Aorta (tissue), 5 donors: ENCODE measurements at places on chromosomes 4 and X. TPM values are rescaled to one million over a fixed set of nuclear protein-coding genes. Genes with fewer than 3 reads are reported as not detected.

DNA sequence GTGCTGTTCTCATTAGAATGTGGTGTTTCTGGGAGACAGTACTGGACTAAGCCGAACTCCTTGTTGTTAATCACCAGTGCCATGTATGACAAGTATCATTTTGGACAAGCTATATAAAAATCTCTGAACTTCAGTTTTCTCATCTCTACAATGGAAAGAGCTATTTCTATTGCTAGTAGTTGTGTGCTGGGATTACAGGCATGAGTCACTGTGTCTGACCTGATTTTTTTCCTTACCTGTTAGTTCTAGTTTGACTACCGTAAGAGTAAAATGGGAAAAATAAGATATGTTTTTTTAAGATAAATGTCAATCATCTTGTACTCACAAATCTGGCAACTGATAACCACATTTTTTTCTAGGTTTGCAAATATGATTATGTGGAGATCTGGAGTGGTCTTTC is 192.3 kb downstream of the TLL1 start:
- DNase-seq, result no peak

GRCh38 chr4:169627307-169627706 is 6.9 kb downstream of the CLCN3 start:
- no peak for DNase-seq

- peak; percentile 56 for DNase-seq
These were observed 1.9 kb upstream of the TBC1D14 start for GRCh38 chr4:6907658-6908191.

GRCh38 chrX:151099001-151099400 is 77.4 kb upstream of the GPR50 start:
- DNase-seq, result no peak

DNA sequence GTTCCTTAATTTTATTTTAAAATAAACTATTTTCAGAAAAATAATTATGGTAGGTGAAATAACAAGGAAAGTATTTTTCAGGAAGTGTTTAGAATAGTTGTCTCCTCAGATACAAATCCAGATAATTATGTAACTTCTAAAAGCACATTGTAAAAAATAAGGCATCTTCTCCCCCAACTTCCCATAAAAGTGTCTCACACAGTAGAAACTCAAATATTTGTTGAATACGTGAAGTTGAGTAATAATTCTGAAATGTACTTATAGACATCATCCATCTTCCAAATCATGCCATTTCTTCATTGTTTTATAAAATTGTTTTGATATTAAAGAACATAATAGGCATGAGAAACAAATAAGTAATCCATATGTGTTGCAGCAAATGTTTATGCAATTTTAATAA is 18.0 kb downstream of the SHISA3 start:
- no peak for DNase-seq

- DNase-seq, result no peak
These were observed 5.7 kb upstream of the AMELX start for GRCh38 chrX:11287505-11287904.

NXF2B gene
- total RNA-seq, result not detected
